Erythroblast (primary cell): ENCODE measurements at places on chromosomes 11 and 22.

- no peak for DNase-seq
Measured at GRCh38 chr22:47091921-47092700, 329.7 kb downstream of the TBC1D22A start.

DNA sequence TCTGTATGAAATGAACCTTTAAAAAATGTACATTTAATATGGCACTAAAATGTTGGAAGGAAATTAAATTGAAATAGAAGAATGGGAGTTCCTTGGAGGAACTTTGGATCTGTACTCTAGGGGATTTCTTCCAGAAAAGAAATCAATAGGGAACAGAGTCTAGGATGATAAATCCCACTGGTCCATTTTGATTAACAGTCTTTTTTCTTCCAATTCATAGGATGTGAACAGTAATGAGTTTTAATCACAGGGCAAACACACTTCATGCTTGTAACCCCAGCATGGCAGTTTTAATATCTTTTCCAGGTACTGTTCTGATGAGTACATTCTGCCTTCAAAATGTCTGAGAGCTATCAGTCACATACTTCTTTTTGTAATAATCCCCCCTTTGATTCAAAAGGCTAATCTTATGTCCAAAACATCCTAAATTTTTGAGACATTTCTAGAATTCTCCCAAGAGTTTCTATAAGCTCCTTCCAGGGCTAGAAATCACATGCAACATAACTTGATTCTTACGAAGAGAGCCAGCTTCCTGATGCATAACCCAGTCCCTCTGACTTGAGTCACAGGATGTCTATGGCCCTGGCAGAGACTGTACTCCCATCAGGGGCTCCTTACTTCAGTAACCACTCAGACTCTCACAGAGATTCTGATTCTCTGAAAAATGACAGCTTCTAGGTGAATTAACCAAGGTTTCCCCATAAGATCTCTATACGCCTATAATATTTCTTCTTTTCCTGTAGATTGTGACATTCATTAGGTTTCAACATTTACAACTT lies 112.9 kb downstream of the SLC36A4 start:
- DNase-seq: no peak

GRCh38 chr11:59173080-59173963 lies 1.4 kb downstream of the DTX4 start:
- no peak for DNase-seq

DNA sequence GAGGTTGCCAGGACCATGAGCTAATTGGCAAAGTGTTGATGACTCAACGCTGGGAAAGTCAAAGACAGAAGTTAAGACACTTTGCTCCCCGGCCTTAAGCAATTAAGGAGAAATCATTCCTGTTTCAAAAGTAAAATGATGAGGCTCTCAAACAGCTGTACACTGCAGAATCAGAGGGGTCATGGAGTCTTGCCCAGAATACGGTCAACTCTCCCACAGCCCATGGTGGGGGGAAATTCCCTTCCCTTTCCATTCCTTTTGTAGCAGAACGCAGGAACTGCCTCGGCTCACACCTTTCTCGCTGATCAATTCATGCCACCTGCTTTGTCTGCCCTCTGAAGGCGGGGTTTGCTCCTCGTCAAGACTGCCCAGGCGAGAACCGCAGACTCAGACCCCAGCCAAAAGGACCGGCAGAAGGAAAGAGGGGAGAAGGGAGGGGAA lies 52.8 kb downstream of the MN1 start:
- DNase-seq: no peak

GRCh38 chr11:31956310-31956709 lies 134.6 kb upstream of the RCN1 start:
- DNase-seq: no peak

GRCh38 chr11:47351156-47352126 lies 1.1 kb downstream of the MYBPC3 start:
- peak; percentile 33 for DNase-seq

DNA sequence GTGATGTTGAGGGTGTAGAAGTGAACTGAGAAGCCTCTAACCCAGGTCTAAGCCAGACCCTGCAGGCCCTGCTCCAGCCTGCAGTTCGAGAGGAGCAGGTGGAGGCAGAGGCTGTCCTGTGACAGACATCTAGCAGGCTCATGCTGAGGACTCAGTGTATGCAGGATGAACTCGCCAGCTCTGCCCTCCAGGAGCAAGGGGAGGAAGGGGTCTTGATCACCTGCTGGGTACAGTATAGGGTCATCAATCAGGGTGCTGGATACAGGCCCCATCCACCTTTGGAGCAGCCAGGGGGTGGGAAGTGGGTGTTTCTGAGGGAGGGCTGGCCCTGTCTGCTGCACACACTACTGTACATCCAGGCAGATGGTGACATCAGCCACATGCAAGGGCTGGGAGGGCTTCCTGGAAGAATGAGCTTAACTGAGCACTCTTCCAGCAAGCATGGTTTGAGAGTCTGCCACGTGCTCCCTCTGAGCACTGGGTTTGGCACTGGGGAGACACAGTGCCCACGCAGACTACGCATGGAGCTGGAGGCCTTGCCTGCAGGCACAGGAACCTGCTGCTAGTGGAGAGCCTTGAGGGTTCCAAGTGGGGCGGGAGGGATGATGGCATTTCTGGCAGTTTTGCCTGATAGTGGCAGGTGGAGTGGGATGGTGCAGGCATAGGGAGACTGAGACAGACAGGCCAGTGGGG lies 9.2 kb downstream of the MAPK8IP1 start:
- DNase-seq: no peak

DNA sequence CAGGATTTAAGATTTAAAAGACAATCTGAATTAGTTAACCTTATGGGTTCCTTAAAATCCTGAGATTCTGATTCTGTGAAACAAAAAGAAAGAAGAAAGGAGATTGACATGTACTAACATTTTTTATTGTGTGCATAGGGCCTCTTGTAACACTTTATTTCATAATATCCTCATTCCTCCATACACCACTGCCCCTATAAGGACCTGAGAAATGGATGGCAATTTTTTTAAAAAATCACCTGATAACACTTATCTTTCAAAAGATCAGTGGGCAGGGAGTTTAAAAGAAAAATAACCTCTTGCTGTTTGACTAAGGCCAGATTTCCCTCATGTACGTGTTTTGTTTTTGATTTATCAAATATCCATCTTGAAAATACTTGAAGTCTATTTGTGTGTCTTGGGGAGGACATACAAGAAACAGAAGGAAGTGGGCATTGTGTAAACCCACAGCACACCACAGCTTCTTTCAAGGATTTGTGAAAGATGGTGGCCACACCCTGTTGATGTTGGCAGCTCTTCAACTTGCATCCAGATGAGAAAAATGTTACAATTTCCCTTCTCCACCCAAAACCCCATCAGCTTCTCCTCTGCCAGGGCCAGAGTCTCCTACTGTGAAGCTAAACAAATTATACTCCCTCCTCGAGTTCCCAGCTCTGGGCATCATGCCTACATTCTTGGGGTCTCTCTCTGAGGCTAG lies 35.0 kb upstream of the MPEG1 start:
- no peak for DNase-seq

- DNase-seq: no peak
Measured at GRCh38 chr11:76088511-76088910, 117.8 kb downstream of the WNT11 start.

GRCh38 chr11:8298801-8299786 lies 35.4 kb upstream of the LMO1 start:
- DNase-seq: no peak

DNA sequence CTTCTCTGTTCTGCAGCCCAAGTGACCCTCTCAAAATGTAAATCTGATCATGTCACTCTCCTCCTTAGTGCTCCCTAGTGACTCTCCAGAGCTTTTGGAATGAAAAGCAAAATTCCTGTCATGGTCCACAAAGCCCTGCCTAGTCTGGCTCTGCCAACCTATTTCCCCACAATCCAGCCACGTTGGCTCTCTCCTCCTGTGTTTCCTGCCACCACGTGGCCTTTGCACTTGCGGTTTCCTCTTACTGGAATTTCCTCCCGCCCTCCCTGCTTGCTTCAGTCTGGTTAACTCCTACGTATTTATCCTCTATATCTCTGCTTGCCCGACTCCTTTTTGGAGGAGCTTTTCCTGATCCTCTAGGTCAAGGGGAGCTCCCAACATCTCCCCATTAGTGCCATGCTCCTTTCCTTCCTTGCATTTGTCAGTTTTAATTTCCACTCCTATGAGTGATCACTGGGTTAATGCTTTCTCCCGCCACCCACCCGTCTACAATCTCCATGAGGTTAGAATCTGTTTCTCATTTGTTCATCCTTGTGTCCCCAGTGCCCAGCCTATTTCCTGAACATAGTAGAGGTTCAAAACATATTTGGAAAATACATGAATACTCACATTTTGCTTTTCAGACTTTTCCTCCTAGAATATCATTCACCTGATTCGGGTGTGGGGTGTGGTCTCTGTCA lies 11.5 kb downstream of the NNMT start:
- DNase-seq: no peak

- no peak for DNase-seq
Measured at GRCh38 chr11:79570104-79570503, 129.3 kb upstream of the TENM4 start.

- DNase-seq: no peak
Measured at GRCh38 chr11:70705097-70705496, 306.8 kb downstream of the CTTN start.

DNA sequence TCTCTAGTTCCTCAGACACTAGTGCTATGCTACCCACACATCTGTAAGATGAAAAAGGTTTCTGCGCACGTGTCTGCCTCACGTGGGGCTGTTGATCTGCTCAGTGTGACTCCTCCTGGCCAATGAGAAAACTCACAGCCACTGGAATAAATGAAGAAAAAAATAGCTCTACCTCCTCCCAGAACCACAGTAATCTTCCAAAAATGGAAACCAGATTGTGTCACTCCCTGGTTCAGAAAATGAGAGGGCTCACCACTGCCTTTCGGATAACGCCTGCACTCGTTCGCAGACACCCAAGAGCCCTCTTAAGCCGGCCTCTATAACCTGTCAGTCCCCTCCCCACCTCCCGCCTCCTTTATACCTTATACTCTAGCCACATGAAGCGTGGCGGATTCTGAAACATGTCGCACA lies 5.1 kb downstream of the APBB1 start:
- DNase-seq: no peak

DNA sequence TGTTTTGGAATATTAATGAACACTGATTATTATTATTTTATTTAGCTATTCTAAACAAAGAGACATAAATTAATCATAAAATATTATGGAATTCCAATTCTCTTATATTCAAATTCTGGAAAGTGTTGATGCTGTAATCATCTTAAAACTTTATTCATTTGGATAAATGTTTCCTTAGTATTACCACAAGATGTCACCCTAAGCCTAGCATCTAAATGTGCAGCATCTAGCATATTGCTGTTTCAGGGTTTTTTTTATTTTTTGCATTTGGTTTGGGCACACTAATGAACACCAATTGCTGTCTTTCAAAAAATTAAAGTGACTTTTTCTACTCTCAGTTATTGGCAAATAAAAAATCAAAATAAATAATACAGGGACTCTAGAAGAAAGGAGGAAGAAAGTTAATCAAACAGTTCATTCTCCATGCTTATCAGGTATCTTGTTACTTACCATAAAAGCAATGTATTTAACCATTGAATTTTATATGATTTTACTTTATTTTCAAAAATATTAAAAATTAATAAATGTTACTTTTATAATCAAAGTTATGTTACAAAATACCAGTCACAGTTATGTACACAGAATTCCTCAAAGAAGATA lies 31.8 kb downstream of the DLG2 start:
- DNase-seq: peak; percentile 54

- no peak for DNase-seq
Measured at GRCh38 chr22:28773461-28773867, 969 bp downstream of the CCDC117 start.

- no peak for DNase-seq
Measured at GRCh38 chr11:45204761-45205160, 58.3 kb downstream of the PRDM11 start.

DNA sequence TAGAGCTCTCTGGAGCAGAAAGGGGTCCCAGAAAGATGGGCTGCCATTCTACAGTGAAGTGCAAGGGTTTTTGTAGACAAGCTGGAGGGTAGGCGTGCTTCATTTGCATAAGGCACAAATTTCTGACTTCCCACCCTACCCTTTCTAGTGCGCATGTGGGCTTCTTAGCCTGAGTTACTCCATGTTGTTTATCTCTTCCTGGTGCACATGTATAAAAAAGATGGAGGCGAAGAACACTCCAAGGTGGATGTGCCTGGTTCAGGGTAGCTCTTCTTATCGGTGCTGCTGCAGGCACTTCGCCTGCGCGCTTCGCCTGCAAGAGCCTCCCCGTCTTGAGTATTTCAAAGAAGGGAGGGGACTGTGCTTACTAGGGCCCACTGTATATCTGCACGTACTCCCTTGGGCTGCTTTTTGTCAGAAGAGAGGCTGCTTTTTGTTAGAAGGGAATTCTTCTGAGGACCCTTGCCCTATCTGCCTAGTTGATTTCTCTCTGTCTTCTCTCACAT lies 1047.3 kb upstream of the CNTN5 start:
- DNase-seq: peak; percentile 77

GRCh38 chr11:57457643-57458023 lies 2.7 kb upstream of the RTN4RL2 start:
- no peak for DNase-seq

- DNase-seq: no peak
Measured at GRCh38 chr11:61881397-61881796, 9.9 kb downstream of the FADS3 start.

DNA sequence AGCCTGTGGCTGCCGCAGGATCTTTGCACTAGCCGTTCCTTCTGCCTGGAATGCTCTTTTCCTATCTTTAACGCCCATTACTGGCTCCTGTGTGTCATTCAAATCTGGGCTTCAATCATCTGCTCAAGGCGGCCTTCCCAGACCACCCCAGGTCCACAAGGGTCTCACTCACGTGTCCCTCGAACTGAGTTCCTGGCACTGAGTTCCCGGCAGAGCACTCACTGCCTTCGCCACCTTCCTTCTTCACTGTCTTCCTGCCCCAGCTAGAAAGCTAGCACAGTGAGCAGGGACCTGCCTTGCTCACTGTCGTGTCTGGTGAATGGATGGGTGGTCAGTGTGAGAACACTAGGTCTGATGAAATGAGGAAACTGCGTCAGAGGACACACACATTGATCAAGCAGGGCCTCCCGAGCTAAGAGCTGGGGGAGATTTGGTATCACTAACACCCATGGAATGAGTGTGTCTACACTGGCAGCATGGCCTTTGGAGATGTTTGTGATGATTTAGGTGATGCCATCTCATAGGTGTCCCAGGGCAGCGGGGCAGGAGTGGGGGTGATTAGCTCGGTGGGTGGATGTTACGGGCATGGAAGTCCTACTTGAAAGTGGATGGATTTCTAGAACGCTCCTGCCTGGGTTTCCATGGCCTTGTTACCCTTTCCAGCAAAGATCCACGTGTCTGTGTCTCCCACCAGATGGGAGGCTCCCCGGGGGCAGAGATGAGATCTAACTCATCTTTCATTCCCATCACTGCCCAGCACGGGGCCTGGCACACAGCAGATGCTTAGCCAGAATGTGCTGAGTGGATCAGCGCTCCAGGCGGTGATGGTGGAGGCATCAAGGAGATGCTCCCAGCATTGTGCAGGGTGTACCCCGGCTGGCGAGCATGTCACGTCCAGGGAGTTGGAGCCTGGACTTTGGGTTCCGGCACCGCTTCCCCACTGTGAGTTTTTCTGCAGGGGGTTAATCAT lies 64.5 kb downstream of the SHISAL1 start:
- no peak for DNase-seq

DNA sequence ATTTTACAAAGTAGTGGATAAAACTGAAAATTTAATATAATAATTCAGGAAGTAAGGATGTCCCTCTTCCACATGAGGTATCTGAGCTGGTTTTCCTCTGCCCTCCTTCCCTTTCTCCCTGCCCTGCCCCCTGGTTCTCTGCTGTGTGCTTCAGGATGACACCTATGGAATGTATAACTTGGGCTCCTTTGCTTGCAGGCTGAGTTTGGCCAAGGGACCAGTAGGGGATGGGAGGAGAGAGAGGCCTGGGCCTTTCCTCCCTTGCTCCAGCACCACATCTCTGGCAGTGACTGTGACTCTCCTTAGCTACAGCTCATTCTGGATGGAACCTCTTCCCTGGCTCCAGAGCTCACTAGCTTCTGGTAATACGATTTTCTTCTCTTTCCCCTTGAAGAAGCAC lies 10.1 kb downstream of the IRAG1 start:
- no peak for DNase-seq
